ENCODE measurements at places on chromosomes 5 and 9.

GRCh38 chr9:37337301-37337890, 85.1 kb upstream of the GRHPR start:
- DNase-seq = no peak
- H3K27ac ChIP-seq = no peak overlapping the region
- no peak overlapping the region for H3K4me3 ChIP-seq
- H3K36me3 ChIP-seq = no peaks in the 10 kb centered on the region

GRCh38 chr5:37494756-37495155, 115.6 kb downstream of the WDR70 start:
- H3K36me3 ChIP-seq = peaks cover 10% of the 10 kb centered on the region
- H3K27ac ChIP-seq = no peak overlapping the region
- H3K4me1 ChIP-seq = peaks cover 12% of the 10 kb centered on the region
- no peak for DNase-seq

- H3K4me3 ChIP-seq = no peak overlapping the region
- no peaks in the 10 kb centered on the region for H3K36me3 ChIP-seq
- DNase-seq = no peak
- H3K27me3 ChIP-seq = no peaks in the 10 kb centered on the region
- H3K4me1 ChIP-seq = no peaks in the 10 kb centered on the region
Measured at GRCh38 chr5:60633341-60633740, 66.6 kb downstream of the DEPDC1B start.

GRCh38 chr9:3795556-3795955, 269.8 kb upstream of the RFX3 start:
- no peak for DNase-seq
- H3K4me1 ChIP-seq = no peaks in the 10 kb centered on the region
- no peak overlapping the region for H3K27ac ChIP-seq
- H3K4me3 ChIP-seq = no peak overlapping the region
- H3K36me3 ChIP-seq = peaks cover 2% of the 10 kb centered on the region

GRCh38 chr9:125302241-125302640, 40.6 kb downstream of the GAPVD1 start:
- H3K4me3 ChIP-seq = no peak overlapping the region
- H3K27me3 ChIP-seq = no peaks in the 10 kb centered on the region
- H3K36me3 ChIP-seq = peaks cover 51% of the 10 kb centered on the region
- H3K4me1 ChIP-seq = peaks cover 4% of the 10 kb centered on the region
